ENCODE measurements at places on chromosomes 2 and 18.

GRCh38 chr2:241279828-241280227, 35.6 kb downstream of the HDLBP start:
- no peak for DNase-seq

- DNase-seq, result no peak
Observed at GRCh38 chr2:64223055-64223454, 78.8 kb upstream of the PELI1 start.

DNA sequence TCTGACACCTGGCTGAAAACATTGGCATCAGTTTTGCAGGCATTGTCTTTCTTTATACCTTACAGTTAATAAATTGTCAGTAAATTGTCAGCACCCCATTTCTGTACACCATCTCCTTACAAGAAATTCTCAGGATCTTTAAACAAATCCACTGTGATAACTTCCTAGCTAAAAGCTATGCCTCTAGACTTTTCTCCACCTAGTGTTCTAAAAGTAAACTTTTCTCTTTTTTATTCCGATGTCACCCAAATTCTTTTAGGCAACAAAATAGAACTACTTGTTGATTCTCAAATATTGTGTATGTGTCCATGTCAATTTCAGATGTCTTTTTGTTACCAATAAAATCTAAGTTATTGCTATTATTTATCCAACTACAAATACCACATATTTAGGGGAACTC, 617.4 kb upstream of the NRXN1 start:
- DNase-seq, result no peak

GRCh38 chr18:12366379-12366778, 10.6 kb downstream of the AFG3L2 start:
- DNase-seq, result no peak

GRCh38 chr2:15223887-15224286, 337.2 kb downstream of the NBAS start:
- no peak for DNase-seq

DNA sequence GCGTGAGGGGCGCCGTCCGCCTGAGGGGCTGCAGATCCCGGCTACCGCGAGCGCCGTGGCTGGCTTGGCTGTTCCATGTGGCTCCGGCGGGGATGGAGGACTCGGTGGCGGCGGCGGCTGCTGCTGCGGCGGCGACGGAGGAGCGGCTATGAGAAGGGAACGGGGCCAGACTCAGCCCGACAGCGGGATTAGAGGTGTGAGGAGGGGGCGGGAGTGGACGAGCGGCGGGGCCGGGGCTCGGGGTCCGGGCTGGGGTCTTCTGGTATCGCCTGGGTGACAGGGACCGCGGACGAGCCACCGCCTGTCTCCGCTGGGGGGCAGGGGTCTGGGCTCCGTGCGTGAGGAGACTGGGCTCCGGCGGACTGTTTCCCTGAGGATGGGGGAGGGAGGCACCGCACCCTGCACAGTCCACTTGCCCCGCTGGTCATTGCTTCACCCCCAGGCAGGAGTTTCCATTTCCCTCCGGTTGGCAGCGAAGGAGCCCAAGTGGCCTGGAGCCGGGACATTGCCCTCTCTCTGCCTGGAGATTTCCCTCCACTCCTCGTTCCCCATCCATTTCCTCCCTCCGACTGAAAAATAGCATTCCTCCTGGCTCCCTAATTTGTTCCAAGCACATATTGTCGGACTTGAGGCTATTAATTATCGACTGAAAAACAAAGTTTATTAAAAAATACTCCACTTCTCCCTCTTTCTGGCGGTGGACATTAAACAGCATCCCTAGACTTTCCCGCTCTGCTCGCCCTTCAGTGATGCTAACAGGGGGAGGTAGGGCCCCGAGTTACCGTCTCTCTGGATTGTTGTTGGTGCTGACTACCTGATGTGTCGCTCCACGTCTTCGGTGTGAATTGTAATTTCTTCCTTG, 577 bp downstream of the EHBP1 start:
- DNase-seq, result no peak

DNA sequence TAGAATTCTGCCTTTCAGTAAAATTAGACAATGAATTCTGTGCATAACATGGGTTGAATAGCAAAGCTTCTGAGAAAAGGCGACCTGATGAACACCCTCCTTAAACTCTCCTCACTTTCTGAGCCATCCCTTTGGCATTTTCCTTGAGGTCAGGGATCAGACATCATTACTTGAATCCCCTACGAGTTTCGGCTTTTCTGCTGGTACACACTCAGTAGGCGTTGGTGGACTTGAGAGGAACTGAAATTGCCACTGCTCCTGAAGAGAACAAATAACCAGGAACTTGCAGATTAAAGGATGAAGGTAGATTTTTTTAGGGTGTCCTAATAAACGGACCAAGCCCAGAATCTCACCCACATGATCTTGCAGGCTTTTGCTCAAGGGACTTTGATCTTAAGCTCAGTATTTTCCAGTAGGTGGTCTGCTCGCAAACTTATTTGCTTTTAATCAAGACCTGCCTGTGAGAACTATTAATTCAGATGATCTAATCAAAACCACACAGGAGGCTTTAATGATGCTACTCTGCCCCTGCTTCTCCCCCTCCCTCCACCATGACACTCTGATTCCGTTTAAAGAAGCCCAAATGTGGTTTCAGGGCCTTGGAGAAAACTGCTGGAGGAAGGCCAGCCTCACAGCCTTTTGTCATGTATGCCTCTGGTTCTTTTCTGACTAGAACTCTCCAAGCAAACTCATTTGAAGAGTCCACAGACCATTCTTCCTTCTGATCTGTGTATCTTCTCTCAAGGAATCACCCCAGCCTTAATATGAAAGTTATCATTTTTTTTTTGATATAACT, 124.9 kb downstream of the PRKCE start:
- DNase-seq, result no peak

GRCh38 chr2:166895243-166895642, 7.0 kb downstream of the XIRP2 start:
- no peak for DNase-seq

- no peak for DNase-seq
Observed at GRCh38 chr18:79393635-79394533, 1.8 kb upstream of the NFATC1 start.

GRCh38 chr2:127415593-127416505, 2.4 kb upstream of the PROC start:
- DNase-seq, result no peak

- no peak for DNase-seq
Observed at GRCh38 chr2:232139171-232139594, 177.7 kb downstream of the DIS3L2 start.

- no peak for DNase-seq
Observed at GRCh38 chr2:32119161-32119560, 46.5 kb upstream of the SLC30A6 start.

DNA sequence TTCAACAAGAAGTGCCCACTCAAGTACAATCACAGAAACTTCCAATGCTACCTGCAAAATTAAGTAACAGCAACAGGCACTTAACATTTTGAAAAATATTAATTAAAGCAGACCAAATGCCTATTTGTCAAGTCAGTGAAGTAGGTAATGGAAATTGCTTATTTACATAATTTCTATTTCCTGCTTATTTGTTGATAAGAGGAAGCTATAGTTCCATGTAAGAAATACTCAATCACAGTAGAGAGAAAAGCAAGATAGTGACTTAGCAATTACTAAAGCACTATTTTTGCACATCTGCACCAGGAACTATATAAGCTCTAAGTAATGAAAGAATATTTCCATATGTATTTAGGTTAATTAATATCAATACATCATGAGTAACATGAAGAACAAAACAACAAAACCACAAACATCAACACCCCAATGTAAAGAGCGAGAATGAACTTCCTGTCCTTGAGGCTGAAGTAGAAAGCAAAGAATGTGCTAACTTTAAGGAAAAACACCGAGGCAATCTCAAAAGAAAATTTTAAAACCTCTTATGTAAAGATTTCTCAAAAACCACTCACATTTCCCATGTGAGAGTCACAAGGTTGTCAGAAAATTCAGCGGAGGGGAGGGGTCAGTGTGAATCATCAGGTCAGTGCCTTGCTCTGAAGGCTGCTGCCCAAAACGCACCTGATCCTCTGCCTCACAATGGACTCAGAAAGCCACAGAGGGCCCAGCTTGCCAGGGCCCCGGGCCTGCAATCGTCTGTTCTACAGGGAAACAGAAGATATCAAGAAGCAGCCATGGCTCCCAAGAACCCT, 12.5 kb downstream of the NPC1 start:
- DNase-seq, result no peak

- no peak for DNase-seq
Observed at GRCh38 chr2:214005337-214005736, 405.5 kb upstream of the VWC2L start.

DNA sequence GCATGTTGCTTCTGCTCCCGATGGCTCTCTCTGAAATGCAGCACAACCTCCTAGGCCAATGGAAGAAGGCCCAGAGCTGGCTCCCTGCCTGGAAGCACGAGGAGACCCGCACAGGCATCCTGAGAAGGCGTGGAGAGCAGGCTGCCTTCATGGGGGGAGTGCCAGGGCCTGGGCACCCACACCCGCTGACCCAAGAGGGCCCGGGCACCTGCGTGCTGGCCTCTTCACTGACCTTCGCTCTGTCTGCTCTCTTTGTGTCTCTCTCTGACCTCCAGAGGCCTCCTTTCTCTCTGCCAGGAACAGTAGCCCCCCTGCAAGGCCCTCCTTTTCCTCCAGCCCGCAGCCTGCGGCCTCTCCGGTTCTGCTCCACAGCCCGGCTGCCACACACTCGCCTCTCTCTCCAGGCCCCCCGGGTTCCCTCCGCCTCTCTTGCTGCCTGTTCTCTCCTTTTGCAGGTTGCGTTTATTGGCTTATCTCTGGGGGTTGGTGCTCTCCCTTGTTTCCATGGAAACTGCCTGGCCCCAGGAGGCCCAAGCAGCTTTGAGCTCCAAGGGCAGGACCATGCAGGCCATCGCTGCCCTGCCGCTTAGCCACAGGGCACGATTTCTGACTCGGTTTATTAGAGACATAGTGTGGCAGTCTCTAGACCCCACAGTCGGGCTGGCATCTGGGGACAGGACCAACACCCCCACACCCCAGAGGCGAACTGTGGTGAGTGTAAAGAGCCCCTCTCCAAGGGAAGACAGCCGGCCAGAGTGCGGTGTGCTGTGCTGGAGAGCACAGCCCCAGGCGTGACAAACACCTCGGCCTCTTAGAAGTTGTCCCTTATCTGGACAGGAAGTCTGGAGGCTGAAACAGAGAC, 1.7 kb downstream of the MZT2B start:
- no peak for DNase-seq

DNA sequence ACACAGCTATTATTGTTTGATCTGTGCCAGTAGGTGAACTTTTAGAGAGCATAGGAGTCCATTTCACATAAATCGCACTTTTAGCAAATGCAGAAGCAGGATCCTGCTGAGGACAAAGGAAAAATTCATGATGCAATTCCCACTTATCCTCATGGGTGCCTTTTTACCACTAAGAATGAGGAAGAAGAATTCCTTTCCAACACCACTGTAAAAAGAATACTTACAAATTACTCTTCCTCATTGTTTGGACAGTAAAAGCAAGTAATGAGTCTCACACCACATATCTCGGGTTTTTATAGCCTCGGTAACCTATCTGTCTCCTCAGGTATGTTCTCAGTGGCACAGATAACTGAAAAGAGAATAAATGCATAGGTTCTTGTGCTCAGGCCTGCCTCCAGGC, 238.5 kb downstream of the MTX2 start:
- DNase-seq, result no peak

- no peak for DNase-seq
Observed at GRCh38 chr18:55452123-55452611, 135.8 kb downstream of the TCF4 start.

DNA sequence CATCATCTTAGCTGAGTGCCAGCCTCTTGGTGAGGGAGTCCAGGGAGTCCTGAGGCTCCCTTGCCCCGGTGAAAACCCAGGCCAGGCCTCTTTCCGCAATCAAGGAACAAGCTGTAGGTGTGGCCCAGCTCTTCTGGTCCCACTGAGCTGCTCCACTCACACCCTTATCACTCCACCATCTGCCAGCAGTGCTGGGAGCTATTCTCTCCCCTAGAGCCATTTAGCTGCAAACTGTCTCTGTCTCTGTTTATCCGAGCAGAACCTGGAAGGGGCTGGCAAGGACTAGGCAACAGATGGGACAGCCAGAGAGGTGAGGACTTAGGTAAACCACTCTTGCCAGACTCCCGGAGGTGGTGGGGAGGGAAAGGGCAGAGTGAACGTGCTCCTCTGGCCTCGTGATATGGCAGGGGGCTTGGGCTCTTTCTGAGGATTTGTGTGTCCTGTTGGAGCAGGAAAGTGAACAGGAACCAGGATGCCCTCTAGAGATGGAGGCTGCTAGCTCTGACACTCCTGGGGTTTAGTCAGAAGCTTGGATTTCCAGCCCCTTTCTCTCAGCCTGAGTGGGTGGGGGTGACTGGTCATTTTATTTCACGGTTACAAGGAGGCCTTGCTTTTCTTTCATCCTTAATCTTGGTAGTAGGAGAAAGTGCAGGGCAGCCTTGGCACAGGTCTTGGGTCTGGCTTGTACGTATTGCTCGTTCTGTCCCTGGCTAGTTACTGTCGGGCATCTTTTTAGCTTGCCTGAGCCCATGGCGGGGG, 19.6 kb downstream of the B3GNT2 start:
- no peak for DNase-seq

- DNase-seq, result no peak
Observed at GRCh38 chr2:234745347-234745746, 206.5 kb upstream of the SH3BP4 start.

DNA sequence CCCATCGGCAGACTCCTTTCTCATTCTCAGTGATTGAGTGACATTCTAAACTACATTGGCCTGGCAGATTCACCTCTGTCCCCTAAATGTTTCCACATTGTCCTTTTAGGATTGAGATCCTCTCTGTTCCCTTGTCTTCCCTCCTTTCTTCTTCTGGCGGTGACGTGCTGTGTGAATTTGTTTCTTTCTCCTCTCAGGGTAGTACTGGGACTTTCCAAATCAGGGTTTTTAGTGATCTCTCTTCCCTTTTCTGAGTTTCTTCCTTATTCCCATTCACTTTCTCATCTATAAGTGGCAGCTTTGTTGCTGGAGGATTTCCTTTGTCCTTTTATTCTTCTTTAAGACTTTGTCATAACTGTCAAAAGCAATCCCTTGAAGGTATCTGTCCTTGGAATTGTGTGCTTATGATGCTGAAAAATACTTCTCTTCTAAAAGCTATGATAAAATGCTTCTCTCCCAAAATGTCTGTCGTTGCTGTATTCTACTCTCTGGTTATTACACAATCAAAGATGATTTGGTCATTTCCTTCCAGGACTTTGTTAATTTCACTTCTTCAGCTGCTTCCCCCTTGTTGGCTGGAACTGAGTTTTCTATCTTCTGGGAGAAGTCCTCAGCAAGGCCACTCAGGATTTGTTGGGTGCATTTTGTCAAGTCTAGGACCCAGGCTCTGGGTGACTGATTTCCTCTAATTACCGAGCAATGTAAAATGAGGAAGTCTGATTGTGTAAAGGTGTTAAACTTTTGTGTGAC, 4.9 kb upstream of the IL1B start:
- no peak for DNase-seq

- no peak for DNase-seq
Observed at GRCh38 chr2:191664823-191665677, 12.9 kb upstream of the NABP1 start.

DNA sequence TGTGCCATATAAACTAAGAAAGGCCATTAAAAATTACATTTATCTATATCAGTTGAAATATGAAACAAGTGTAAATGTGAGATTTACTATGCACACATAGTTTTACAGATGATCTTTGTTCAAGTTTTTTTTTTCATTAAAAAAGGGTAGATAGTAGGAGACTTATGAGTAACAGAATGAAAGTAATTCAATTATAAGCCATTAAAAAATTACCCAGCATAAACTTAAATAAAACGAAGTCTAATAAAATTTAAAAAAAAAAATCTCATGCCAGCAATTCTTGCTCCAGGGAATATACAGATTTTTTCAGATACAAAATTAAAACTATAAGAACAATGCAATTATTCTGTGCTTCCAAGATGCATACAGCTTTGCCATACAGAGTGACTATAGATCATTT, 118.3 kb upstream of the RNU4ATAC start:
- DNase-seq, result no peak
